ENCODE measurements at places on chromosomes 4 and X.

GRCh38 chrX:10636851-10637250 lies 16.5 kb upstream of the MID1 start:
- no peak for DNase-seq

GRCh38 chr4:7910263-7910896 lies 29.3 kb downstream of the AFAP1 start:
- no peak for DNase-seq

DNA sequence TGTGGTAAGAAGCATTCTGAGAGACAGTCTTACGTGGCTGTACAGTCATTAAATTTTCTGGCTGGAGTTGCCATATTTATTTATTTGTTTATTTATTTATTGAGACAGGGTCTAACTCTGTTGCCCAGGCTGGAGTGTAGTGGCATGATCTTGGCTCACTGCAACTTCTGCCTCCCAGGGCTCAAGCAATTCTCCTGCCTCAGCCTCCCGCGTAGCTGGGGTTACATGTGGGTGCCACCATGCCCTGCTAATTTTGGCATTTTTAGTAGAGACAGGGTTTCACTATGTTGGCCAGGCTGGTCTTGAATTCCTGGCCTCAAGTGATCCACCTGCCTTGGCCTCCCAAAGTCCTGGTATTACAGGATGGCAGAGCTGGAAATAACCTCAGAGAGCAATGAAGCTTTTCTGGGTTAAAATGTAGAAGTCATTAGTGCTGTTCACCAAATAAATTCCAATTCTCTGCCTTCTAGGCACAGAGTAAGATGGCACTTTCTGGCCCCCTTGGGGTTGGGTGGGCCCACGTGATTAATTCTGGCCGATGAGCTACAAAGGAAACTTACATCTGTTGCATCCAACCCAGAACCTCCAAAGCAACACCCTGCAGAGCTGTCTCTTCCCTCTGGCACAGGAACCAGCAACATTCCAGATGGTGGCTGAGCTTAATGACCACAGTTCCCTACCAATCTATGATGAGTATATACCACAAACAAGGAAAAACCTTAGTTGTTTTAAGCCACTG lies 4.5 kb downstream of the MRFAP1 start:
- DNase-seq: no peak

GRCh38 chr4:139633661-139634060 lies 32.0 kb upstream of the MGST2 start:
- peak; percentile 50 for DNase-seq

DNA sequence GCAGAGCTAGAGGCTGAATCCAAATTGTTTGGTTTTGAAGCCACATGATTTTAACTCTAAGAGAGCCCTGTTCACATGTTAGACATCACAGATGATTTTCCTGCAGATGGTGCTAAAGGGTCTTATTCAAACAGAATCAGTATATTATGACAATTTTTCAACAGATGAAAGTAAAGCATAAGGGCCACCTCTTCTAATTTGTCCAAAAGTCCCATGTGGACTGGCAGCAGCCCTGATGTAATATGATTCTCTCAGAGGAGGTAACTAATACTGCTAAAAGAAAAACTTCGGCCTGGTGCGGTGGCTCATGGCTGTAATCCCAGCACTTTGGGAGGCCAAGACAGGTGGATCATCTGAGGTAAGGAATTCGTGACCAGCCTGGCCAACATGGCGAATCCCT lies 26.0 kb upstream of the SETD7 start:
- DNase-seq: peak; percentile 29

All from RKO (cell line).